ENCODE measurements at places on chromosomes 12 and 14.
A peak's percentile ranks its signal among the peaks of the same experiment; 100 is the strongest.

- DNase-seq: no peak
These were observed 3.5 kb downstream of the DEGS2 start for GRCh38 chr14:100155756-100156616.

DNA sequence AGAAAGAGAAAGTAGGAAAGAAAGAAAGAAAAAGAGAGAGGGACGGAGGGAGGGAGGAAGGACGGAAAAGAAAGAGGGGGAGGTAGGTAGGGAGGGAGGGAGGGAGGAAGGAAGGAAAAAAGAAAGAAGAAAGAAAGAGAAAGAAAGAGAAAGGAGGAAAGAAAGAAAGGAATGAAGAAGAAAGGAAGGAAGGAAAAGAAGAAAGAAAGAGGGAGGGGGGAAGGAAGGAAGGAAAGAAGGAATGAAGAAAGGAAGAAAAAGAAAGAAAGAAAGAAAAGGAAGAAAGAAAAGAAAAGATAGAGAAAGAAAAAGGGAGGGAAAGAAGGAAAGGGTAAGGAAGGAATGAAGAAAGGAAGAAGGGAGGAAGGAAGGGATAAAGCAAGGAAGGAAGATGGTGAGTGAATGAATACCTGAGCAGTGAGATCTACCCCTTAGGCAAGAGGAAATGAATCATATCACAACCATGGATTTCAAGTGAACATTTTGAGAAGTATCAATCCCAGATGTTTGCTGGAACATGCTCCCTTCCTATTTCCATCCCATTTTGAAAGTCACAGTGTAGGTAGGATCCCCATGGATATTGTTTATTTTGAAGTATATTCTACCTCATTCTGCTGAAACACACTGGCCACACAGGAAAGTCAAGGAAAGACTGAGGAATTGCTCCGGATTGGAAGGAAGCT is 639.4 kb upstream of the TBX3 start:
- no peak for DNase-seq

GRCh38 chr12:14111230-14111865 is 129.9 kb upstream of the GRIN2B start:
- no peak for DNase-seq

DNA sequence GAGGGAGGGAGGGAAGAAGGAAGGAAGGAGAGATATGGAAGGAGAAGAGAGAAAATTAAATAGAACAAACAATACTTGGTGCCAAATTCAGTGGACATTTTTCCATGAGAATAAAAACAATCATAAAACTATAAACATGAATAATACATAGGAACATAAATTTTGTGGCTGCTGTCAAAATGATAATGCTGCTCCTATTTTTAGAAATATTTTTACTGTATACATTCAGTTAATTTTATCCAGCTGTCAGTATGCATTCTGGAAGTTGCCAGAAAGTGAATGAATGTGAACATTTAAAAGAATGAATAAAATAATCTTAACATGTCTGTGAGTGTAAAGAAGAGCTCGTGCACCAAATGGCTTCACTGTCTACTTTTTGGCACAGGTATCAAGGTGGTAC is 13.9 kb upstream of the PCED1B start:
- no peak for DNase-seq

DNA sequence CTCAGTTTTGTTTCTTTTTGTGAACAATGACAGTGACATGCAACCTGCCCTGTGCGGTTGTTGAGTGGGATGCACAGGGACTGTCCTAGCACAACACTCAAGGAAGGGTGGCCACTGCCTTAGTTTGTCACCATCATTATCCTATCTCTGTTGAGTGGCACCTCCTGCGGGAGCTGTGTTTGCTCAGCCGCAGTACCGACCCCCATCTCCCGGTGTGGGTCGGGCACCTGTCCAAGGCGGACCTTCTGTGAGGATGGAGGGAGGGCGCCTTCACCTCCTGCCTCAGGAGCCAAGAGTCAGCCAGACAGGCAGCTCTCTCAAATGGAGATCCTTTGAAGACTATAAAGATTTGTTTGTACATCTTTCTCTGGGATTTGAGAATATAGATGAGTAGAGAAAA is 142.1 kb downstream of the TSPAN9 start:
- no peak for DNase-seq

GRCh38 chr14:95274874-95275273 is 44.8 kb downstream of the CLMN start:
- DNase-seq: no peak

DNA sequence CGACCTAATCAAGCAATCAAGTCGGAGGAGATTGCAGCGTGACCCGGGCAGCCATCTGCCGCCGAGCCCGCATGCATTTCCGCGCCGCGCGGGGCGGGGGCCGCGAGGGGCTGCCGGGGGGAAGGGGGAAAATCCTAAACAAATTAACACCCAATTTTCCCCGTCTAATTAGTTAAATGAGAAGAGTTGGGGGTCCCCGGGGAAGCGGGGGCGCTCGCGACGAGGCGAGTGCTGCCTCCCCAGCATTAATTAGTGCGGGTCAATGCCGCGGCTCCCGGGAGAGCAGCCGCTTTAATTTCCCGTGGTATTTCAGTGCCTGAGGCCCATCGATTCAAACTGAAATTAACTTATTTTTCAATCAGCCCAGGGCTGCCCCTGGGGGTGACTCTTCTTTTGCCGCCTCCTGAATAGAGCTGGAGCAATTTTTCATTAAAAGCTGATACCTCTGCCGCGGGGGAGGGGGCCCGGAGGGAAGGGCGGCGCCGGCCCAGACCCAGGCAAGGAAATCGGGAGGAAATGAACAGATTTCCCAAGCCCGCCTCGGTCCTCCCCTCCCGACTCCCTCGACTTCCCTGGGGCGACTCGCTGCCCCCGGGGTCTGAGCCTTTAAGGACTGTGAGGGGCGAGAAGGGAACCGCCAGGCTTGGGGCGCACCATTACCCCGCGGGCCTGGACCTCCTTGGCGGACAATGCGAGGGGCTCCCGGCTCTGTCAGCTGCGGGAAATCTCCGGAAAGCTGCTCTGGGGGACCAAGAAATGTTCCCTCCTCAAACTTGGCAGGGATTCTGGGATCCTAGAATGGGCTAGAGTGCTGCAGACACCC is 18.9 kb downstream of the VSX2 start:
- no peak for DNase-seq

GRCh38 chr14:54172562-54172961 is 215.9 kb upstream of the BMP4 start:
- DNase-seq: no peak

- no peak for DNase-seq
These were observed 156.7 kb downstream of the CEP128 start for GRCh38 chr14:80784820-80785219.

- DNase-seq: peak; percentile 75
These were observed 792 bp upstream of the CHD4 start for GRCh38 chr12:6607751-6608591.

DNA sequence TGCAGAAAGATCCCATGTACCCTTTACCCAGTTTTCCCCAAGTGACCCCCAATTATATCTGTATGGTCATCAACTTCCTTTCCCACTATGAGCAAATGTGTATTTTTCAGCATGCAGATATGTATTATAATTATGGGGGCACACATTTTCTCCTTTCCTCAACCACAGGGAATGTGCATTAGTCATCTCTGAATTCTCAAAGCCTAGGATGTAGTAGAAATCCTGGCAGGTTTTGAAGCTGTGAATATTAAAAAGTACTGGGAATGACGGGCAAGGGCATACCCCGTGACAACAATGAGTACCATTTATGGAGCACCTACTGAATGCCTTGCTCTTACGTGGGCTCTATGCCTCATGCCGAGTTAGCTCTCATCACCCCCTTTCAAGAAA is 71.5 kb downstream of the VWF start:
- no peak for DNase-seq

DNA sequence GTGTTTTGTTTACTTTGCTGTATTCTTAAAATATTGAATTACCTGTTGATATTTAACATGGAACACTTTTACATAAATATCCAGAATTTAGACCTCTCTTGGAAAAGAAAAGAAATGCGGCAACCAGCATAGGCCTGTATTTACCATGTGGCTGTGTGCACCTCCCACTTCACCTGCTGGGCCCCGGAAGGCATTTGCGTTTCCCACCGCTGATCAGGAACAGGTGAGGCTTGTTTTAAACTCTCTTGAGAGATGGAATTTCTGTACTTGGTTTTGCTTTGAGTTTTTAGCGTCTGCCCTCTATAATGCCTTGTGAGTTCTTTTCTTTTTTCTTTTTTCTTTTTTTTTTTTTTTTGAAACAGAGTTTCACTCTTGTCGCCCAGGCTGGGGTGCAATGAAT is 124.2 kb downstream of the GLT1D1 start:
- no peak for DNase-seq

DNA sequence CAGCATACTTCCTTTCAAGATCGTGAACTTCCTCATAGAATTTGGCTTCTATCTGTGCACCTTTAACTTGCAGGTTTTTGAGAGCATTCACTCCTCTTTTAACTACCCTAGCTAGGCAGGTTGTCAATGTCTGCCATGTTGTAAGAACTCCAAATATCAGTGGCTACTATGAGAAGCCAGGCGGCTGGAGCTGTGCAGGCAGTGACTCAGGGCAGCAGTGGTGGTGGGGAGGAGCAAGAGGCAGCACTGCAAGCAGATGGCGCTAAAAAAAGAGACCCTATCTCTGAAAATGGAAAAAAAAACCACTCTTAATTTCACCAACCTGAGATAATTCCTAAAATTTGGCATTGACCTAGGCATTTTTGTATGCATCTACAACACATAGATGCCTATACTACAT is 28.5 kb downstream of the YARS2 start:
- DNase-seq: no peak

- no peak for DNase-seq
These were observed 42.7 kb upstream of the ALX1 start for GRCh38 chr12:85237327-85237726.

- DNase-seq: no peak
These were observed 52.3 kb downstream of the SOCS2 start for GRCh38 chr12:93624595-93625294.

DNA sequence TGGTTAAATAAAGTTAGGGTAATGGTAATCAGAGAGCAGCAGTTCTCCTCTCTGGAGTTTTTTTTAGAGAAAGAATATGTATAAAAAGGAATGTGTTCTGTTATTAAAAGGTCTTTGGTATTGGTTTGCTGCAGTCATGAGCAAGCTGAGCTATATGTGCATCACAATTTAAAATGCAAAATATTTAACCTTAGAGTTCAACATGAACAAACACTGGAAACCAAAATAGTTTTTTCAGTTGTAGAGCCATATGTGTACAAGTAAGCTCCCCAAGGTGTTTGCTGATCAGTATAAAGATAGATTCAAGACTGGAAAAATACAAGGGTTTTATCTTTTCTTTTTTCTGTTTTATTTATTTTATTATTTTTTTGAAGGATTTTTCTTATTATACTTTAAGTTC is 245.0 kb downstream of the NUBPL start:
- no peak for DNase-seq

- no peak for DNase-seq
These were observed 162.5 kb upstream of the NOS1 start for GRCh38 chr12:117523971-117524370.

- peak; percentile 70 for DNase-seq
These were observed 4.5 kb downstream of the NOP2 start for GRCh38 chr12:6563448-6564050.

GRCh38 chr12:89384050-89384758 is 31.9 kb upstream of the DUSP6 start:
- DNase-seq: no peak

DNA sequence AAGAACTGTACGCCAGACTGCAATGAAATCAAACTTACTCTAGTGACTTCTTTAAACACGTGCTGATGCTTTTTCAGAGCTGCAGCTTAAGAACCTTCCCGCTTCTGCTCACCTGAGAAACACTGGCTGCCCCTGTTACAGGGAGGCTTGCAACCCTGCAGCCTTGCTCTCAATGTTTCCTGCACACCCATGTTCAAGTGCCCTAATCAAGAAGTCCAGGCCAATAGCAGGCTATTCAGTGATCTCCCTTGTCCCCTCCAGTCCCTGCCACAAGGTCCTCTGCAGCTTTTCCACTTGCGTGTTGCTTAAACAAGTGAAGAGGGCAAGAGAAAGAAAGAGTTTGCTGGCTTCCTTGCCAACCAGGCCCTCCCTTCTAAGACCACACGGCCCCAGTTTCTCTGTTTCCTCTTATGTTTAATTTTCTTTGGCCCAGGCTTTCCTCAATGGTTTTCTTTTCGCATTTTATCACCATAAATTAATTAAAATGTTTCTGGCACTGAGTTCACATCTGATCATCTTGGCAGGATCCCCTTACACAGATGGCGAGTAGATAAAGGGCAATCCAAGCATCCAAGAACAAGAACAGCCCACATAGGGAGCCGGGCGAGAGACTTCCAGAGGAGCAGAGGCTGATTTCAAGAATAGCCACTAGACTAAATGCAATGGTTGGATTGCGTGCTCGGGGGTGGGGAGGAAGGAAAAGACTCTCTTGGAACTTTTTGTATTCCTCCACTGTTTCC is 82.3 kb upstream of the CDKN3 start:
- no peak for DNase-seq

GRCh38 chr12:105235732-105236476 is at the start of gene APPL2:
Gene APPL2, minus strand, starts transcription at chr12:105236174. Its CDS starts 162 bp downstream, at chr12:105236012.
- peak; percentile 84 for DNase-seq

GRCh38 chr12:52247622-52248540 is 14.8 kb downstream of the KRT7 start:
- no peak for DNase-seq

GRCh38 chr12:69932676-69933552 is 107.9 kb downstream of the MYRFL start:
- DNase-seq: no peak

GRCh38 chr12:114848666-114849065 is 164.7 kb upstream of the TBX3 start:
- no peak for DNase-seq

- no peak for DNase-seq
These were observed 607 bp downstream of the OS9 start for GRCh38 chr12:57694459-57695019.

- DNase-seq: no peak
These were observed 12.7 kb downstream of the HVCN1 start for GRCh38 chr12:110676171-110676570.

- no peak for DNase-seq
These were observed 219.2 kb upstream of the SSTR1 start for GRCh38 chr14:37988472-37988871.

DNA sequence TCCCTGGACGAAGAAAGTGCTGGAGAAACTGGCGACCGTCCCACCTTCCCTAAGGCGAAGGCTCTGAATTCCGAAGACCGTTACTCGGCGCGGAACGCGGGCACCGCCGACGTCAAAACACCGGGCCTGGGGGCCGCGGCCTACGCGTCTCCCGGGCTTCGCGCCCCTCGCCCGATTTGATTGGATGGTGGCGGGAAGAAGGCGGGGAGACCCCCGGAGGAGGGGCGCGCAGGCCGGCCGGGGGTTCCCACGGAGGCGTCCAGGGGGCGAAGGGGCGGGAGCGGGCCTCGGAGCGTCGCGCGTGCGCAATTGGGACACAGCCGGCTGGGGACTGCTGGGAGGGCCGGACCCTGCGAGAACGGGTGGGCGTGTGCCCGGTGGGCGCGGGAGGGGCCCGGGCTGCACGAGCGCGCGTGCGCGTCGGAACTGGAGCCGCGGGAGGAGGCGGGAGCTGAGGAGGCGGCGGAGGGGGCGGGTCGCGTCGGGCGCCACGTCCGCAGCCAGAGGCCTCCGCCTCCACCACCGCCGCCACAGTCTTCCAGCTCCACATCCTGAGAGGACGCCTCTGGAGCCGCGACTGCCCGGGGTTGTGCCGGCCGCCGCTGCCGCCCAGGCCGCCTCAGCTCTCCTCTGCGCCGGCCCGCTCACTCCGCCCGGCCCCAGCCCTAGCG is at the start of gene TMEM263:
Gene TMEM263 (plus strand): TSS at position 531 of the 671 bp plus-strand sequence. CDS start 11,210 bp downstream, outside the sequence.
- peak; percentile 92 for DNase-seq

- DNase-seq: no peak
These were observed 97.6 kb upstream of the ZDHHC17 start for GRCh38 chr12:76666290-76666835.

GRCh38 chr14:21072031-21072473 is 1.9 kb downstream of the ARHGEF40 start:
- DNase-seq: no peak
